ENCODE measurements at places on chromosomes 5 and 9.

- no peak for DNase-seq
Observed at GRCh38 chr5:176473335-176474006, 25.3 kb downstream of the FAF2 start.

DNA sequence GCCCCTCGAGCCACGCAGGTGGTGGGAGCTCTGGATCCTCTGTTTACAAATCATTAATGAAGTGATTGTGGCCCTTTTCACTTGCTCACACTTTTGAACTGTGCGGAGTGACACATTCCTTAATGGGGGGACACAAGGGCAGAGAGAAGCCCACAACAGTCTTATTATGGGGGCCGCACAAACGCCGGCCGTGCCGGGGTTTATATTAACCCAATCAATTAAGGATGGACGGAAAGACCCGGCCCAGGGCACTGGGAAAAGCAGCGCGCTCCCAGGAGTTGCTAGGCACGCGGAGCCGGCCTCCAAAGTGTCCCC is 634.8 kb downstream of the IRX1 start:
- no peak for DNase-seq

GRCh38 chr5:53940921-53941320 is 369.5 kb downstream of the ARL15 start:
- DNase-seq: no peak

GRCh38 chr9:110815361-110815760 is 146.8 kb downstream of the MUSK start:
- no peak for DNase-seq

DNA sequence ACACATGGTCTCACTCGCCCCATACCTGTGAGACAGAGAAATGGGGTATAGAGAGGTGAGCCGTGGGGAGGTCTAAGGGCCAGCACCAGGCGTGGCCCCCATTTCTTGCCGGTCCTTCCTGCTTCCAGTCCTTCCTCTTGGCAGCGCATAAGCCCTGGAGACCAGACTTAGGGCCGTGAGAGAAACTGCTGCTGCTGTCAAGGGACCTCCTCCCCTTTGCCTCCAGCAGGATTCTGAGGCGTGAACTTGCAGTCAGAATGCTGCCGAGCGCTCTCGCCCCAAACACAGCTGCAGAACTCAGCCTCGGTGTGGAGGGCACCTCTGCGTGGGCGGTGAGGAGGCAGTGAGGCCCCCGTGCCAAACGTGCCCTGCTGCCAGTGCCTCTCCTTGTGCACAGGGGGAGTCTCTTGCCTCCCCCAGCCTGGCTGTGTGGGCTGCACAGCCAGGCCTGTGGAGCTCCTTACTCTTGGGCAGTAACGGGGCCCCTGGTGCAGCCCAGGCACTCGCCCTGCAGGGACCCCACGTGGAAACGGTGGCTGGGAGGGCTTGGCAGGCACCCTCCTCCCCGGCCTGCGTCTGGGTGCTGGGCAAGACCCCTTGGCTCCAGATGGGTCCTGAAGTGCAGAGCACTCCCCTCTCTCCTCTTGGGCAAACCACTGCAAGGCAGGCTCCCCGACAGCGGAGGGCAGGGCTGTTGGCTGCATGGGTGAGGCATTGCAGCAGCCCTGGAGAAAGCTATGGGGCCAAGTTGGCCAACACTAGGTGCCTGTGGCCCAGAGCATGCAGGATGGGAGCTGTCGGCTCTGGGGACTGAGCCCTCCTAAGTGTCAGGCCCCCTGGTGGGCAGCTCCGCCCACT is 85.4 kb downstream of the RXRA start:
- no peak for DNase-seq

DNA sequence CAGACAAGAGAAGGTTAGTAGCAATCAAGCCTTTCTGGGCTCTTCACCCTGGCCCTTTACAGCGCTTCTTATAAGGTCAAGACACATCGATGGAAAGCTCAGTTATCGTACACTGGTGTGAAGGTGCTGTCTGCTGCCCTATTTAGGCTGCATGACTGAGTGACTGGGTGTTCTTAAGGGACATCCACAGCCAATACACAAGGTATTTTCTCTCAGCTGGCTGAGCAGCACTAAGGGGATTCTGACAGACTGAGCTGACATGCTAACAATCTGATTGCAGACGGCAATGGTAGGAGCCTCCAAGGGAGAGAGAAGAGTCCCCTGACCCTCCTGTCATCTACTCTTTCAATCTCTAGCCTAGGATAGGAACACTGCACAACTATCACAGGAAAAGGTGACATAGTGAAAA is 577.9 kb downstream of the ISL1 start:
- no peak for DNase-seq

GRCh38 chr5:53543401-53543800 is 17.0 kb upstream of the NDUFS4 start:
- no peak for DNase-seq

DNA sequence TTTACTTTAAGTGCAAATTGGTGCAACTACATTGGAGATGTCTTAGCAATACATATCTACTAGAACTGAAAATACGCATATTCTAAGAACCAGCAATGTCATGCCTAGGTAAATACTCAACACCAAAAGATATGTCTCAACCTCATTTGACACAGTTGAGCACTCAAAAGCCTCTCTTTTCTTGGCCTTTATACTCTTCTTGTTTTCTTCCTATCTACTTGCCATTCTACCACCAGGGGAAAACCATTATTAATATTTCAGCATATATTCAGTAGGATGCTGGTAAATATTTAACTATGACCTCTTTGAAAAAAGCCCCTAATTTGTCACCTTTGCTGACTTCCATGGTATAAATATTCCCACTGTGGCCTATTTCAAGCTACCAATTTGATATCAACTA is 443.8 kb downstream of the LRRC70 start:
- no peak for DNase-seq

GRCh38 chr9:4515958-4516375 is 25.7 kb downstream of the SLC1A1 start:
- DNase-seq: no peak

DNA sequence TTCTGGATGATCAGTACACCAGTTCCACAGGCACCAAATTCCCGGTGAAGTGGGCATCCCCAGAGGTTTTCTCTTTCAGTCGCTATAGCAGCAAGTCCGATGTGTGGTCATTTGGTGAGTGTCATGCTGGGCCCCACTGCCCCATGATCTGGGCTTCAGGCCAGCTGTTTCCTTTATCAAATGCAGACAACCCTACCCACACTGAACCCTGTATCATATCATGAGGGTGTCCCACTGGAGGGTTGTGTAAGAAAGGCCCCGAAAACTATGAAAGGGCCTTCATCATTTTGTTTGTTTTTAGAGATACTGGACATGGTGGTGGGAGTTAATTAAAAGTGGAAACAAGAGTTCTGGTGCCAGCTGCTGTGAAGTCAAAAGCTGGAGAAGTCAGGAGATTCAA is 20.0 kb upstream of the CYFIP2 start:
- no peak for DNase-seq

DNA sequence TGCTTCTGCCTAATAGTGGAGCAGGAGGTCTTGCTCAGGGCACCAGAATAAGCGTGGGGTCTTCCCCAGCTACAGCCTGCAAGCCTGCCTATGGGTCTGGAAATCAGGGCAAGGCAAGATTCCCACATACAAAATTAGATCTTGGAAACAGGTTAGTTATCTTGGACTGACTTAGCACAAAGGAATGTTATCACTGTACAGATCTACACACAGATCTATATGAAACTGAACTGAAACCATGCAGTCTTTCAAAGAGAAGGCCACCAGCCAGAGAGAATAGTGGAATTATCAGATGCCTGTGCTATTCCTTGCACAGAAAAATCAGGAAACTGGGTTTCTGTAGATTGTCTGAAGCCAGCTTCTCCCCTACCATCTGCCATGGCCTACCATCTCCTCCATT is 585.7 kb downstream of the ACTL7B start:
- DNase-seq: no peak

- no peak for DNase-seq
Observed at GRCh38 chr5:144773628-144774027, 603.0 kb downstream of the KCTD16 start.

Measured in adrenal gland (tissue), 19 donors.